ENCODE measurements at places on chromosomes 1 and 21.

DNA sequence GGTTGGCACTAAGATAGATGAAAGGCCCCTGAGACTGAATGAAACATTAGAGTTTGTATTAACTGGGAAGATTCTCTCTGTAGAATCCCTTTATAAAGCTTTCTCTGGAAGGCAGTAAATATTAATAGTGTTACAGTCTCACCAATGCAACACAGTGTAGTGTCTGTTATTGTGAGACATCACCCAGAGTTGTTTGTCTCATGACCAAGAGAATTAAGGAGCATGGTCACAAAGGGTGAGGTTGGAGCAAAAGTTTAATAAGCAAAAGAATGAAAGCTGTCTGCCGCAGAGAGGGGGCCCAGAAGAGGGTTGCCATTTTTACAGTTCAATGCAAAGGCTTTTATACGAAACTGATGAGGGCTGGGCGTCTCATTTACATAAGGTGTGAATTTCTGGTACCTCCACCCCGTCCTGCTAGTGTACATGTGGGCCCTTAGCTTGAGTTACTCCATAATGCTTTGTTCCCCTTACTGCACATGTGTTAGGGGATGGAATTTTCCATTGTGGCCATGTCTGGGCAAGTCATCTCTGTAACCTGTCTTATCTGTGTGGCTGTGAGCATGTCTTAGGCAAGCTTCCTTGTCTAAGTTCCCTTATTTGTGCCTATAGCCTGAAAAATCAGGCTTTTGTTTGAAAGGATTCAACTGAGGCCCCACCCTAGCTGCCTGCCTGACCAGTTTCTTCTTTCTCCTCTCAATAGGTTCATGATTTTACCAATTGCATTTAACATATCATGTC is 184.1 kb downstream of the RASAL2 start:
- DNase-seq, result no peak

GRCh38 chr1:60739729-60740128 is 342.6 kb upstream of the NFIA start:
- no peak for DNase-seq

- no peak for DNase-seq
Measured at GRCh38 chr1:17163789-17164666, 40.9 kb upstream of the PADI1 start.

- DNase-seq, result no peak
Measured at GRCh38 chr1:225427235-225428067, at the start of gene LBR. Gene LBR, minus strand, starts transcription at chr1:225428038. Its CDS starts 3,963 bp downstream, at chr1:225424075.

DNA sequence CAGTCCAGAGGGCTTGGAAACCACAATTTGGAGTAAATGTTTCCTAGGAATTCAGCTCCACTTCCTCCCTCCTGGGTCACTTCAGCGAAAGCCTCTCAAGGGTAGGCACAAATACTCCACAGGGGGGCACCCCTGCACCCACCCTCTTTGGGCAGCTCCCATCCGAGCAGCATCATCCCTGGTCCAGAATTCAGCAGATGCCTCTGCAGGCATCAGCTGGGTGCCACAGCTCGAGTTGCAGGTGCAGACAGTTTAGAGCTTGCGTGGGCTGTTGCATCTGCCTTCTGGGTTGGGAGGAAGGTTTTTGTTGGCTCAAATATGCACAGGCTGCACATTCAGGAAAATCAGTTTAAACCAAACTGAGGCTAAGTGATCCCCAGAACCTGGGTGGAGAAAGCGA is 25.0 kb downstream of the KANK4 start:
- no peak for DNase-seq

DNA sequence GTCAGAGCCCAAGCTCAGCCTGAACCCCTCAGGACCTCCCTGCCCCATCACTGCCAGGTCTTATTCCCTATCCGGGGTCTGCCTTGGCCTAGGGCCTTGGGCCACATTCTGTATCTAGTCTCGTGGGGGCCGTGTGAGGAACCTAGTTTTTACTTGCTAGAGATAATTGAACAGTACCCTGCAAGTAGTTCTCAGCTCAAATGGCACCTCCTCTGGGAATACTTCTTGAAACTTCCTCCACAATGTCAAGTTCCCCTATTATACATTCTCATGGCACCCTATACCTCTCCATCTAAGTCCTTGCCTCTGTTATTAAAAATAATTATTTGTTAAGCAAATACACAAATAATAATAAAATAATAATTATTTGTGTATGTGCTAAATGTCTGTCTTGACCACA is 32.9 kb upstream of the CSF1 start:
- DNase-seq, result no peak

DNA sequence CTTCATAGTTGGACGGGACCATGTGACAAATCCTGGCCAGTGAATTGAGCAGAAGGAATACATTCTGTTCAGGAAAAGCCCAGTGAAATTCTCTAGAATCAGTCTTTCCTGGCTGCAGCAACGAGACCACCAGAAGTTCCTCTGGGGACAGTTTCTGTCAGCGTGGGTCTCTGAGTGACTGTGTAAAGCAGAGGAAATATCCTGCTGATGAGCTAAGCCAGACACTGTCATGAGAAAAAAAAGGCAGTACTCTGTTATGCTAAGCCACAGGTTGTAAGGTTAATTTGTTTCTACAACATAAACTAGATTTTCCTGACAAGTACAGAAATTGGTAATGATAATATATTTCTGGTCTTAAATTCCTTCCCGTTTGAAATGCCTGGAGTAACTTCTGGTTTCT is 664.4 kb downstream of the LMO4 start:
- DNase-seq, result no peak

DNA sequence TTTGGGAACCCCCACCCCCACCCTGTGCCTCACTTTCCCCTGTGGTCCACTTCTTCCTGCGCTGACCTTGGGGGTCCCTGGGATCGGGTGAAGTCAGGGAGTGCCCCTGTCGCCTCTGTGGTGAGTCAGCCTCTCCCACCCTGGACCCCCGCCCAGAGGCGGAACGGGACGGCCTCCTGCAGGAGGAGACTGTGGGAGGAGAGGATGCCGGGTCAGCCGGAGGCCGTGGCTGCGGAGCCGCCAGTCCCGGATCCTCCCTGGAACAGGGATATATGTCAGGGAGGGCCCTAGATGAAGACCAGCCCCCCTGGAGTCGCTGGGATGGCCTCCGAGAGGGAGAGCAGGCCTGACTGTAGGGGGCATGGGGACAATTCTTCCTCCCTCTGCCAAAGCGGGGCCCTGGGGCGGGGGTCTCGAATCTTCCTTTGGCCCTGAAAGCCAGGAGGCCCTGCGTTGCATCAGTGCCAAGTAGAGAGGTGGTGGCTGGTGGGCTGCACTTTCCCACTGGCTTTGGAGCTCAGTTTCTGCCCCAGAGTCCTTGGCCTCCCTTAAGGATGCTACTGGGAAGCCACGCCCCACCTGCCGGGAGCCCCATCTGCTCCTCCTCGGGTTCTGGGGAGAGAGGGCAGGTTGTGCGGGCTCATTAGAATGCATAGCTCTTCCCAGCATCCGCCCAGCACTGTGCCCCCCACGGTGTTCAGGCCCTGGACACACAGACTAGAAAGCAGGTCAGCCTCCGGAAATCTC is 930 bp downstream of the ARHGEF10L start:
- no peak for DNase-seq

- DNase-seq, result no peak
Measured at GRCh38 chr1:30809514-30810263, 52.1 kb upstream of the LAPTM5 start.

- no peak for DNase-seq
Measured at GRCh38 chr1:161994175-161994668, 29.4 kb downstream of the OLFML2B start.

- DNase-seq, result no peak
Measured at GRCh38 chr21:35857095-35857494, 203.2 kb downstream of the SETD4 start.

DNA sequence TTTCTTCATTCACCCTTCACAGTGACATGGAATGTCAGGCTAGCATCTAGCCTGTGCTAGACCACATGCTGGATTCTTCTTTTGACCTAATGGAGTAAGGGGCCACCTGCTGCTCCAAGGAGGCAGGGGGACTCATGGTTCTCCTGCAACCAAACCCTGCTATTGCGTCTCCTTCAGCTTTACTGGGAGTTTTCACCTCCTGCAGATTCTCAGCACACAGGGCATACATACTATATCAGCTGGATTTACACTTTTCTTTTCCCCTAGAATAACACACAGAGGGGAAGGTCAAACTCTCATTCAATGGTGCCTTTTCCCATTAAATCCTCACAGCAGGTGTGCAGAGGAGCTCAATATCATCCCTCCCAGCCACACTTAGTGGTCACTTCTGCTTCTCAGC is 16.6 kb upstream of the AK5 start:
- no peak for DNase-seq

GRCh38 chr1:59079434-59080140 is 217.3 kb upstream of the FGGY start:
- no peak for DNase-seq

GRCh38 chr1:160987359-160988050 is 32.9 kb upstream of the ITLN2 start:
- DNase-seq, result no peak

GRCh38 chr1:215971793-215972441 is 404.8 kb downstream of the KCTD3 start:
- no peak for DNase-seq

DNA sequence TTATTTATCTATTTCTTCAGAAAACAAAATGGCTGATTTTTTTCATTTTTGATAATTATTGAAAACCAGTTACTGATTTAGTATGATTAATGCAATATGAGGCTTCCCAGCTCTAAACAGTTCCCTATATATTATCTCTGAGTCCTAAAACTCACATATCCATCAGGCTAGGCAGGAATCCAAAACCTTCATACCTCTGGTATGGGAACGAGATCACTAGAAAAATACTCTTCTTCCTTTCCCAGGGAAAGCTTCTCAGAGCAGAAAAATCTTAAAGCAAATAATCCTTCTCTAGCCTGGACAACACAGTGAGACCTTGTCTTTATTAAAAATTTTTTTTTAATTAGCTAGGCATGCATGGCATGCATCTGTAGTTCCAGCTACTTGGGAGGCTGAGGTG is 42.5 kb downstream of the KDM5B start:
- no peak for DNase-seq

DNA sequence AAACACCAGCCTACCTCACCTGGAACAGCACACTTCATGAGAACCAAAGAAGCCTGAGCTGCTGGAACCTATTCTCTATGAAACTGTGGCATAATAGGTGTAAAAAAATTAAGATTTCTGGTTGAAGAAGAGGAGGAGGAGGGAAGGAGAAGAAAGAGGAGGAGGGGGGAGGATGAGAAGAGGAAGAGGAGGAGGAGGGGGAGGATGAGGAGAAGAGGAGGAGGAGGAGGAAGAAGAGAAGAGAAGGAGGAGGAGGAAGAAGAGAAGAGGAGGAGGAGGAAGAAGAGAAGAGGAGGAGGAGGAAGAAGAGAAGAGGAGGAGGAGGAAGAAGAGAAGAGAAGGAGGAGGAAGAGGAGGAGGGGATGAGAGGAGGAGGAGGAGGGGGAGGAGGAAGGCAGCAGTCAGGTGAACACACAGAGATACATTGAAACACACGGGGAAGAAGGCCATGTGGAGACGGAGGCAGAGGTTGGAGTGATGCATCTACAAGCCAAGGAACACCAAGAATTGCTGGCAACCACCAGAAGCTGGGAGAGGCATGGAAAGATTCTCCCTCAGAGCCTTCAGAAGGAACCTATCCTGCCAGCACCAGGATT is 8.2 kb downstream of the ACTA1 start:
- DNase-seq, result no peak

DNA sequence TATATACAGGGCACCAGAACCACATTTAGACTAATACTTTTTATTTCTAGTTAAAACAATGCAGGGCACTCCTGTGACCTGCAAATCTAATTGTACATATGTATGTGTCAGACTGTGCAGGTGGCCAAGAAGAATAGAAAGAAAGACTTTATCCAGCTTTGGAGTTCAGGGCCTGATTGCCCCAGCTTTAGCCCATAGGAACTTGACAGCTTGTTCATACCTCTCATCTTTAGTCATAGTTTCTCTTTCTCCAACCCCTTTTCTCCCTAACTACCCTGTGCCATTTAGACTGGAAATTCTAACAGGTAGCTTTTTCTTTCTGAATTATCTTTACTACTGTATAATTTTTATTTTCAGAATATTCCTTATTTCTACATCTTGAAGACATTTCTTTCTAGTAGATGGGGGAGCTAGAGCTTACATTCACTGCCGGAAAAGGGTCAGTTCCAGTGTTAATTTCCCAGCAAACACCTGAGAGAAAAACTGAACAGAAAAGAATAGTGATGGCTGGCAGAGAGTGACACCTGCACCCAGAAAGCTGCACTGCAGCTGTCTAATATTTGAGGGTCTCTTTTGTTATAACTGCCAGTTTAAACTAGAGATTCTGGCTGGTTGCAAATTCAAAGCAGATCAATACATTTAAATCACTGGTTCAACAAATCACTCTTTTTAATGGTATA is 8.4 kb downstream of the YBX1 start:
- no peak for DNase-seq

GRCh38 chr1:65791801-65792668 is 660 bp upstream of the PDE4B start:
- no peak for DNase-seq

GRCh38 chr1:41683681-41684500 is 199.4 kb upstream of the EDN2 start:
- no peak for DNase-seq

- no peak for DNase-seq
Measured at GRCh38 chr1:170309389-170310013, 163.7 kb downstream of the NTMT2 start.

DNA sequence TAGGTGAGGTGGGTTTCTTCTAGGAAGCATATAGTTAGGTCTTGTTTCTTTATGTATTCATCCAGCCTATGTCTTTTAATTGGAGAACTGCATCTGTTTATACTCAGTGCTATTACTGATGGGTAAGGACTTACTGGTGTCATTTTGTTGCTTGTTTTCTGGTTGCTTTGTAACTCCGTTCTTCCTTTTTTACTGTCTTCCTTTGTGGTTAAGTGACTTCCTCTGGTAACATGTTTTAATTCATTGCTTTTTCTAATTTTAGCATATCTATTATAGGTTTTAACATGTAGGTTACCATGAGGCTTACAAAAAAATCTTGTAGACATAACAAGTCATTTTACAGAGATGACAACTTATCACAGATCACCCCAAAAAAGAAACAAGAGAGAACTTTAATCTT is 160.8 kb downstream of the VAV3 start:
- DNase-seq, result no peak

GRCh38 chr1:187665483-187665882 is 836.7 kb downstream of the PLA2G4A start:
- no peak for DNase-seq

GRCh38 chr1:226939438-226940028 is 561 bp upstream of the COQ8A start:
- DNase-seq, result peak; percentile 39
